Activated gamma-delta T cell treated with Interleukin-2 at 50 U/mL for 16 hours (primary cell): ENCODE measurements at places on chromosomes 12 and 14.

- DNase-seq, result no peak
Observed at GRCh38 chr12:131452444-131452860, 258.4 kb upstream of the SFSWAP start.

- DNase-seq, result no peak
Observed at GRCh38 chr14:50371546-50371945, 25.1 kb downstream of the CDKL1 start.

DNA sequence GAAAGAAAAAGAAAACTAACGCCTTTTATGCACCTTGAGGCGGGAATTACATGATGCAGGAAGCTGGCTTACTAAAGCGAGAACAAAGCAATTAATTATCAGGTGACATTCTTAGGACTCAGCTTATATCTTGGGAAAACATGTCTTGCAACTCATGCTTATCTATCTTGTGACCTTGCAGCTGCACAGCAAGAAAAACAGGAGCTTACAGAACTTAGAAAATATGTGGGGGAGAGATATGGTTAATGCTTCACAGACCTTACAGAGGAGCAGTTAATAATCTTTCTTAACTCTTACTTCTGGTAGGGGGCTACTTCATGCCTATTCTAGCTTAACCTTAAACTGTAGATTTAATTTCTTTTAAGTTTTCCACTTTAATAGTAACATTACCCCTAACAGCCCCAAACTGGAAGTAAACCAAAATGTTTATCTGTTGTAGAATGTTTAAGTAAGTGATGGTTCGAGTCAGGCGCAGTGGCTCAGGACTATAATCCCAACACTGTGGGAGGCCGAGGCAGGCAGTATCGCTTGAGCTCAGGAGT, 13.2 kb upstream of the OR11G2 start:
- DNase-seq, result no peak

DNA sequence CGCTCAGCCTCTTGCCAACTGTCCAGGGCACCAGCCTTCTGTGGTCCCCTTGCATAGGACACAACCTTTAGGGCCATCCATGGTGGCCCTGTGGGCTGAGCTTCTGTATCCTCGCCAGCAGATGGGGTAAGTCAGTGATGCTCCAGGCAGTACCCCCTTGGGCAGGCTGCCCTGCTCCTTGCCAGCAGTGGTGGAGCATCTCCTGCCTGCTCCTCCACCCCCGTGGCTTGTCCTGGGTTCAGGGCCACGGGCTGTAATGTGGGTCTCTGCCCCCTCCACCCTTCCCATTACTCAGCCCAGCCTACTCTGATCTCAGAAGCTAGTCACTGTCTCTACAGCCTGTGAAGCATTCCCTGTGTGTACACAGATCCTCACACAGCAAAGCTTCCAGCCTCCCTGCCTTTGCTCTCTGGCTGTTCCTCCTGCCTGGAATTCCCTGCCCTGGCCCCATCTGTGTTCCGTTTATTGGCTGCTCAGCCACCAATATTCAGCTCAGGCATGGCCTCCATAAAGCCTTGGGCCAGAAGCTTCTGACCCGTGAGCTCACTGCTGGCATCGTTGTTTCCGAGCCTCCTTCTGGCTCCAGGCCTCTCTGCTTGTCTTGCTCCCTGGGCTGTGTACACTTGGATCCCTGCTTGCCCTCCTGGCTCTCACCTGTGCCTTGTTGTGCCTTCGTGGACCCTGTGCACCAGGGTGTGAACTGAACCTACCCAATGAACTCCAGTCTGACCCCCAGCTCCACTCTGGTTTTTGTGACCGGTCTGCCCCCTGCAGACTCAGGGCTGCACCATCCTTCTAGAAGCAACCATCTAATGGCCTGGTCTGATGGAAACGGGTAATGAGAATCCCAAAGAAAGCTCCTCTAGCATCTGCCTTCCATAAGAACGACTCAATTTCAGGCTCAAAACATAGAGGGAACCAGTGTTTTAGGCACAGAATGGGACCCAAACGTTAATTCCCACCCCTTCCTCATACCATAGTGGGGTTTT, 177.0 kb upstream of the PRMT8 start:
- DNase-seq, result no peak

DNA sequence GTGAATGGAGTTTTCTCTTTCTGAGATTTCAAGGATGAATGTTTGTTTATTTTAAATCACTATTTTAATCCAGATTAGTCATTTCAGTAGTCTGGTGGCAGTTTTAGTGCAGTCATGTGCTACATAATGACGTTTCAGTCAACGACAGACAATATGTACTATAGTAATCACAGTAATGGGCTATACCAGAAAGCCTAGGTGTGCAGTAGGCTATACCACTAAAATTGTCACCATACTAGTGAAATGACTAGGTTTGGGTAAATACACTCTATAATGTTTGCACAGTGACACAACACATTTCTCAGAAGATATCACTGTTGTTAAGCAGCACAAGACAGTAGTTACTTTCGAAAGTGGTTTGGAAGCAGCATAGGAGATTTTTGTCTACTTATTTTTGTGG, 203.1 kb downstream of the ETNK1 start:
- no peak for DNase-seq

- no peak for DNase-seq
Observed at GRCh38 chr12:106780010-106780631, 5.6 kb downstream of the RIC8B start.

GRCh38 chr12:83827193-83827592, 1085.4 kb downstream of the SLC6A15 start:
- no peak for DNase-seq

- no peak for DNase-seq
Observed at GRCh38 chr14:69586404-69586803, 11.7 kb upstream of the CCDC177 start.

- DNase-seq, result no peak
Observed at GRCh38 chr12:74033531-74033930, 504.1 kb upstream of the ATXN7L3B start.

DNA sequence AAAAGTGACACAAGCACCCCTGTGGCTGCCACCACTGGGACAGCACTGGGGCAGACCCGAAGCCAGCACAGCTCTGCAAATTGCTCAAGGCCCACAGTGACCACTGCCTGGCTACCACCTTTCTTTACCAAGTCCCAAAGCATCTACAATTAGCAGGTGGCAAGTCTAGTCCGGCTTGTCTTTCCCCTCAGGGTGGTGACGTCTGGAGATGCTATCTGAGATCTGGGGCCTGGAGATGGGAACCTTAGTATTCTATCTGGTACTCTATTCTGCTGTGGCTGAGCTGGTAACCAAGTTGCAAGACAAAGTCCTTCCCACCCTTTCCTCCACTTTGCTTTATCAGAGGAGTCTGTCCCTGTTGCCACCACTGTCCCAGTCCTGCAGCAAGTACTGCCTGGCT, 1010.1 kb upstream of the FLRT2 start:
- no peak for DNase-seq

DNA sequence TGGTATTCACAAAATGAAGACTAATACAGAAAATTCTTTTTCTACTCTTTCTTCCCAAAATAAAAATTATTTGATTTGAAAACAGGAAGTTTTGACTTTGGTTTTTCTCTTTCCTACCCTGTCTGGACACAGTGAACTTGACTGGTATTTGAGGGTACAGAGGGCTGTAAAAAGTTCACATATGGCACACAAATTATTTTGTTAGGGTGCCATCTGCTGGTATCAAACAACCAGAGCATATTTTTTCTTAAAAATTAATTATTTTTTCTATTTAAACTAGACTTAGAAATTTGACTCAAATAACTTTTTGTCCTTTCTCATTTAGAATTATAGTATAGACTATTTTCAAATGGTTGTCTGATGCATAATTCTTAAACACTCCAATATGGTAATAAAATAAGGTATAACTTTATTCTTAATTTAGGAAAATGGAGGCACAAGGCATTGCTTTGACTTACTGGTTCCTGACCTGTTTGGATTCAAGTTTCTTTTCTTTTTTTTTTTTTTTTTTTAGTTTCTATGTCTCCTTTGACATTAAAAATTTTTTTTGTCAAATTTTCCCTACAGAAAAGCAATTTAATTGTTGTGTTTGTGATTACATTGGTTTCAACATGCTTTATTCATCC, 390.6 kb downstream of the PRKD1 start:
- DNase-seq, result no peak

GRCh38 chr12:69744109-69744508, 5.4 kb downstream of the RAB3IP start:
- no peak for DNase-seq
